ENCODE measurements at places on chromosomes 1 and 21.

- DNase-seq, result no peak
Observed at GRCh38 chr21:43339668-43340067, 87.3 kb downstream of the SIK1 start.

GRCh38 chr1:89633800-89634625 lies 1.1 kb downstream of the LRRC8C start:
- DNase-seq, result peak; percentile 27

DNA sequence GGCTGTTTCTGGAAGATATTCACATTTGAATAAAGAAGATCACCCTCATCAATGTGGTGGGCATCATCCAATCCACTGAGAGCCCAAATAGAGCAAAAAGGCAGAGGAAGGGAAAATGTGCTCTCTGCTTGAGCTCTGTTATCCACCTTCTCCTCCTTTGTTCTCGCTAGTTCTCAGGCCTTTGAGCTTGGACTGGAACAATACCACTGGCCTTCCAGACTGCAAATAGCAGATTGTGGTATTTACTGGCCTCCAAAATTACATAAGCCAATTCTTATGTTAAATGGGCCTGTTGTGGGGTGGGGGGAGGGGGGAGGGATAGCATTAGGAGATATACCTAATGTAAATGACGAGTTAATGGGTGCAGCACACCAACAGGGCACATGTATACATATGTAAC lies 219.3 kb downstream of the C1orf94 start:
- DNase-seq, result no peak

DNA sequence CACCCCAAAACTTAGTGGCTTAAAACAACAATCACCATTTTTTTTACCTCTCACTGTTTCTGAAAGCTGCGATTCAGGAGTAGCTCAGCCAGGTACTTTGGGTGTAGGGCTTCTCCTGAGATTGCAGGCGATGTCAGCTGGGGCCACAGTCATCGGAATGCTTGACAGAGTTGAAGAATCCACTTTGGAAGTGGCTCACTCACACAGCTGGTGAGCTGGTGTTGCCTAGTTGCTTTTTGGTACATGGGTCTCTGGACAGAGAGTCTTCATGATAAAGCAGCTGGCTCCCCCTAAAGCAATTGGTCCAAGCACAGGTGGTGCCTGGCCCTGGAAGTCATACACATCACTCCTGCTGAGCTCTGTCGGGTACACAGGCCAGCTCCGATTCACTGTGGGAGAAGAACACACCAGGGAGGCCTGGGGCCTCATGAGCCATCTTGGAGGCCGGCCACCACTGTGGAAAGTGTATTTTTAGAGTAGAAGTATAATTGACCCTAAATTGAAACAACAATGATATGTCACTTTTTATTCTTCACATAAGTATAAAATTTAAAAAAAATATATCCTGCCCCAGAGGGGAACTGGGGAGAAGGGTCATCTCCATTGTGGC lies 75.2 kb upstream of the GALNT2 start:
- DNase-seq, result no peak

- DNase-seq, result no peak
Observed at GRCh38 chr1:1118011-1118875, 2.4 kb upstream of the C1orf159 start.

- DNase-seq, result no peak
Observed at GRCh38 chr1:87951852-87952251, 623.2 kb downstream of the LMO4 start.

DNA sequence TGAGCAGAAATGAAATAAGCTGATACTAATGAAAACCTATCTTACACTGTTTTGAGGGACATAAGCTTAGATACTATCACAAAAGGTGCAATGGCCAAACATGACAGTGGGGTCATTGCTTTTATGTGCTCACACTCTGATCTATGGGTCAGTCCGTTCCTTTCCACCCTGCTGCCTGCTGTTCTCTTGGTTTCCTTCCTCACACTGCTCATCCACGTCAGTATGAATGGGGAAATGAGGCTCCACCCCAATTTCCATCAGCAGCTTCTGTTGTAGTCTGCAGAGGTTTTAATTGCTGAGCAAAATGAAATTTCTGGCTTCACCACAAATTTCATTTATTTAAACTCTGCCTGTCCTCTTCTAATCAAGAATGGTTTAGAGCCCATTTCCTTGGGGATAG lies 155.2 kb downstream of the GABPA start:
- DNase-seq, result no peak

DNA sequence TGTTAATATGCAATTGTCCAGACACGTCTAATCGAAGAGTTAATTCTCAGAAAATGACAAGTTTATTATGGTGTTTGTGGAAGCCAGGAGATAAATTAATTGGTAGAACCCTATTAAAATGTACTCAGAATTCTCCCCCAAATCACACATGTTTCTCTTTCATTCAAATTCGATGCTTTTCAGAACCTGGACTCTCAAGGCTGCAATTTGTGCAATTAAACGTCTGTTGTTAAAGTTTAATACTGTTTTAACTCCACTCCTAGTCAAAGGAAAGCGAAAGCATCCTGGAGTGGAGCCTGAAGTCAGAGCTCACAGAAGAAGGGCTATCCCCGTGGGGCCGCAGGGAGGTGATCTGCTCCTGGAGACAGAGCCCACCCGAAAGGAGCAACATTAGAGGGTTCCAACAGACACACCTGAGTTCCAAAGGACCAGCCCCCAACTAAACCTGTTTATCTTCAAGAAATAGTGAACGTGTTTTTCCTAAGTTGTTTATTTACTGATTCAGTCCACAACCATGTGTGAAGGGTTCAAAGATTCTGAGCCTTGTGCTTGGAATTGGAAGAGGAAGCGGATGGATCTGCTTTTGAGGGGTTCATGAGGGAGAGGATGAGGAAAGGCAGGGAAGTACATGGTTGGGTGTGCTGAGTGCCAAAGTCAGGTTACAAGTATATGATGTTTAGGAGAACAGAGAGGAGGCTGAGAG lies 68.0 kb upstream of the AKT3 start:
- DNase-seq, result no peak

DNA sequence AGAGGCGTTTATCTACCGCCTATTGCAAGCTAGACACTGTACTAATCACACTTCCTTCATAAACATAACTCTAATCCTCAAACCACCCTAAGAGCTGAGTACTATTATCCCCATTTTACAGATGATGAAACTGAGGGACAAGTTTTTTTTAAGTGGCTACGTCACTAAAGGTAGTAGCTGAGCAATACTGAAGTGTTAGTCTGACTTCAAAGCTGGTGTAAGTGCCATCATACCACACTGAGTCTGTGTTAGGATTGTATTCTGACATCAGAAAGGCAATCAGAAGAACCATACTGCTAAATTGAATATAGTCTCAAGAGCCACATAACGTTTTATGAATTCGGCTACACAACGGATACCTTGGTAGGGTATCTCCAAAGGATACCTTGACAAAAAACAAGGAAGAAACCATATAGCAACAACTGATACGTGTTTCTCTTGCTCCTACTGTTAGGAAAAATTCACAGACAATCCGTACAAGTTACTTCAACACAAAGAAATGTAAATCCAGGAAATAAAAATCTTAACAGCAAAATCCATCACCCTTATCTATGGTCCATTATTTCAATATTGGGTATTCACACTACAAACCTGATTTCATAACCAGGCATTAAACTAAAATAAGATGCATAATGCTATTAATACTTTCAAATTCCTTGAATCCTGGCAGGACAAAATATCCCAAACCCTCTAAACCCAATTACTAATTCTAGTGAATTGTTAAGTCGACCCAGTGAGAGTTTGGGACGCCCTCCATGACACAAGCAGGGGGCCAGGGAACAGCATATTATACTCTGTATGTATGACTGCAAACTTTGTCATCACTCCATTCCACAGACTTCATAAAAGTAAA lies 1.6 kb downstream of the TP53BP2 start:
- DNase-seq, result no peak

DNA sequence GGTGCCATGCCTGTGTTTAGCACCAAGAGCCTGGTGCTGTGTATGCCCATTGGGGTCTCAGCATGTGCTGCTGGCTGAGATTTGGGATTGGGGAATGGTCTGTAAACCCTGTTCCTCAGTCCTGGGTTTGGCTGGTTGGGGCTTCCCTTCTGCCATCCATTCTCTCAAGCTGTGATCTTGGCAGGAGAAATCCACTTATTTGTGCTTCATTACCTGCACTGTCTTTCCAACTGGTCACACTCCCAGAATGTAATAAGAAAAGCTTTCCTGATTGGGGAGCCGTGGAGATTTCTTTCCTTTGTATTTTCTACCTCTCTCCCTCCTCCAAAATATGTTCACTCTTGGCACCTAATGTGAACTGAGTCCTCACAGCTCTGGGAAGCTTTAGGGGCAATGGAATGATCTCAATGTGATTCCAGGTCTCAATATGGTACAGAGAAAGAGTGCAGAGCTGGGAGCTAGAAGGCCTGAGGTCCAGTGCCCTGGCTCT lies 23.0 kb upstream of the KCNA10 start:
- DNase-seq, result no peak

GRCh38 chr1:175376194-175376593 lies 183.6 kb upstream of the KIAA0040 start:
- DNase-seq, result no peak

DNA sequence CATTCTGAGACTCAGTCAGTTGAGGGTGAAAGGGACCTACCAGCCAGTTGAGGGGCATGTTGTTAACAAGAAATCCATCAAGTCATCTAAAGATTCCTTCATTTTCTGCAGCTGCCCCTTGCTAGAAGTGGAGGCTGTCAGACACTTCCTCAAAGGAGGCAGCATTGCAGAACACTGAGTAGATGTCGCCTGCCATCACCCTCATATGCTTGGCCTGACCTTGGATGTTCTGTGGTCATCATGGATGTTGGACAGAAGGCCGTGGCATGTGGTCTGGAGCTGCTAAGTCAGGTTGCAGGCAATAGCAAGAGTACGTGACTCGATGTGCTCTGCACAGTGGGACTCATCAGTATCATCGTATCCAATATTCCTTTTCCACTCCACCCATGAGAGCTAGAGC lies 70.6 kb downstream of the GATAD2B start:
- DNase-seq, result no peak

GRCh38 chr1:89166705-89167104 lies 9.1 kb downstream of the GBP7 start:
- no peak for DNase-seq

All from CD4-positive, alpha-beta T cell treated with Interleukin-6 at 100 ng/mL for 8 hours (primary cell).